Fibroblast of skin of scalp (primary cell): ENCODE measurements at places on chromosomes 16 and 17.

DNA sequence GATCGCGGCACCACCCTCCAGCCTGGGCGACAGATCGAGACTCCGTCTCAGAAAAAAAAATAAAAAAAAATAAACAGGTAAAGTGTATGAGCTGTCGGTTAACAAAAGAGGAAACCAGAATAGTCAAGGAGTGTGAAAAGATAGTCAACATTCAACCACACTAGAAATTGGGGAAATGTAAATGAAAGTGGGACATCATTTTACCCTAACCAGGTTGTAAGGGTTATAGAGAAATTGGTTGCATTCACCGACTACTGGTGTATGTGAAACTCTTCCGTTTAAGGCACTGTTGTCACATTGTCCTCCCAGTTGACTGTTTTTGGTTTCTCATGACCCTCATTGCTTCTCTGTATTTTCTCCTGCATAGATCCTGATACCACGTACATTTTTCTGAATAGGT lies 62.8 kb downstream of the RABEP1 start:
- DNase-seq: no peak

DNA sequence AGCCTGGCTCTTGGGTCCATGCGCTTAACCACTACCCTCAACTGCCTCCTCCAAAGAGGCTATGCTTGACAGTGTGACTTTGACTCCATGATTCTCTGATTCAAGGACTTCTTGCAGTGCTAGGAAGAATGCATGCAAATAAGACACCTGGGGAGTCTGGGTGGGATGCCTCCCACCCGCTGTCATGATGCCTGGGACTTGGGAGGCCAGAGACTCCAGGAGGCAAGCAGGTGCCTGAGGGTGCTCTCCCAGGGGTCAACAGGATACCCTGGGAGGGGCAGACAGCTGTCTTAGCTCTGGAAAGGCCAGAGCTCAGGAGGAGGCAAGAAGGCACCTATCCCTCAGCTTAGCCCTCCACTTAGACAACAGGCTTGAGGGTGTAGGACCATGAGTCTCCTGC lies 38.4 kb downstream of the SRCIN1 start:
- no peak for DNase-seq

DNA sequence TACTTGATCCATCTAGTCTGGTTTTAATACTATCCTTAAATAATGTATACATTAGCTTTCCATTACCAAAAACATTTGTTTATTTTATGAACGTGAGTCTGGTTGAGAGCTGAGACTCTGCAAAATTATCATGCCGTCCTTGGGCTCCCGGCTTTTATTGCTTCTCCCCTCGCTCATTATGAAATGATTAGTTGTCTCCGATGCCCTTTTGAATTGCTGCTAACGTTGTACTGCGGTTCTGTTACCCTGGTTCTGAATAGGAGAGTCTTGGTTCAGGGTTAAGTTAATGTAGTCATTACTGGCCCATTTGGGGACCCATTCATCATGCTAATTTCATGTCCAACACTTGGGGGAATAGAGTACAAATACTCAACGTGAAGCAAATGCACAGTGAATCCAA lies 12.8 kb downstream of the XYLT1 start:
- no peak for DNase-seq

DNA sequence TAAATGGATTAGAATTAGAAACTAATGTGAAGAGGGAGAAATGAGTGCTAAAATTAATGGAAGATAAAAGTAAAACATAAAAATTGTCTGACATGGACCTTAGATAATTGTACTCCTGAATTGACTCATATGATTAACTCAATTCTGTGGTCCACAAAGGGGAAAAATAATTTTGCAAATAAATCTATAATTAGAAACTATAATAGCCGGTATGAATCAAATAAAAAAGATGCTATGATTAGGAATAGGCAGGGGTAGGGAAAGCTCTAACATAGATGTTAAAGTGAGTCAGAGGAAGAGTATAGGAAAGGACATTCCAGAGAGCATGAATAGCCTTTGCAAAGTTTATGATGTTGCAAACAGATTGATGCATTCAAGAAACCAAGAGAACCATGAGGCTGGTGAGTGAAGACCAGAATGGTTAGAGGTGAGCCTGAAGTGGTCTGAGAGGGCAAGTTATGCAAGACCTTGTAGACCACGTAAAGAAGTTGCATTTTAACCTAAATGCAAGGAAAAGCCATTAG lies 262.1 kb upstream of the CA10 start:
- no peak for DNase-seq

GRCh38 chr17:75218131-75218530 lies 12.7 kb downstream of the NUP85 start:
- DNase-seq: no peak

DNA sequence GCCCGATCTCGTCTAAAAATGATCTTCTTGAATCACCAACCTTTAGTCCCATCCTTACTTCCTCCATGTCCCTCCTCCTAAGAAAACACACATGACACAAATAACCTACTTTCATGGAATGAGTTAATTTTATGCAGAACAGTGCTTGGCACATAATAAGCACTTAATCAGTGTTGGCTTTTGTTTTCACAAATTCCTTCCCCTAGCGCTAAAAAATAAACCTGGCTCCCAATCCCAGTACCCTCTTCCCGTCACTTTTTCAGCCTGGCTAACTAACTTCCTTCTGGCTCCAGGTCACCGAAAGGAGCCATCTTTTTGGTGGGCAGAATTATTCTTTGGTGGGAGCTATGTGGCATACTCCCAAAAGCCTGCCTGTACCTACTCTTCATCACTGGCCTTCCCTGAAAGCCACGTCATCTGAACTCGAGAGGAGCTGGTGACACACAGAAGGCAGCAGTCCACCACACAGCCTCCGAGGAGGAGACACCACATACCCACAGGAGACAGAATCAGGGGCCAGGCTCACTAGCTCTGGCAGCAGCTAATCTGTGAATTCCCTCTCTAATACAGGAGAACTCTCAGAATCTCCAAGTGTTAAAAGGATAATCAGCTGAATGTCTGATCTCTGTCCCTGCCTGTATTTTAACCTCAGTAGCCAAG lies 114.5 kb downstream of the SMG6 start:
- DNase-seq: no peak

DNA sequence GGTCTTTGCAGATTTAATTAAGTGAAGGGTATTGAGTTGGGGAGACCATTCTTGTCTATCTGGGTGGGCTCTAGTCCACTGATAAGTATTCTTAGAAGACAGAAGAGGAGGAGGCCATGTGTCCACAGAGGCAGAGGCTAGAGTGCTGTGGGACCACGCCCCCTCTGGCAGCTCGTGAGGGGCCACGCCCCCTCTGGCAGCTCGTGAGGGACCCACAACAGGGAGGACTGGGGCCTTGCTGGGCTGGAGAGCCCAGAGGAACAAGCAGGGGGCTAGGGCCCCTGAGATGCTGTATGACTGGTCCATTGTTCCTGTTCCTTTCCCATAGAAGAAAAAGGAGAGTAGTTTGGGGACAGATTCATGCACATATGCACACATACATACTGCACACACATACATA lies 106.8 kb downstream of the METRNL start:
- no peak for DNase-seq

DNA sequence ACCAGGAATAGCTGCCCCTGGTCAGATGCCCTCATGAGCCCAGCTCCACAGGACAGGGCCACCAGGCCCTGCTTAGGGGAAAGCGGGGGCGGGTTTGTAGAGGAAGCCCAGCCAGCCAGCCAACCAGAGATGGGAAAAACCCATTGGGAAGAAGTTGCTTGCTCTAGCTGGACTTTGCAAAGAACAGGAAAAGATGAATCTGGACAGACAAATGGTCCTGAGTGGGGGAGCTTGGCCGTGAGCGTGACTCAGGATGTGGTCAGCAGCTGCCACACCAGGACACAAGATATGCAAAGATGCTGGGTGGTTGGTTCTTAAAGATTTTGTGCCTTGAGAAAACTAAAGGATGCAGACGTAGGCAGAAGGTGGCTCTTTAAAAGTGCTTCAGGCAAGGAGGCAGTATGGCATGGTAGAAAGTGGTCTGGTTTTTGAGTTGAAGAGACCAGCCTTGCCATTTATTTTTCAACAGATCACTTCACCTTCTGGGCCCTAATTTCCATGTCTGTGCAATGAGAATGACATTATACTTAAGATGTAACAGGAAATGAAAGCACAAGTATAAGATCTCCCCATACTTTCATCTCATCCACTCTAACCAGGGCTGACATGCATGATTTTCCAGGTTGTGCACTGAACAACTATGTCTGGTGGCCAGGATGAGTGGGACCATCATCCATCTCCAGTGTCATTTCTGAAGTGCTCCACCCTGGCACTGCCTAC lies 27.8 kb upstream of the HEATR6 start:
- no peak for DNase-seq

DNA sequence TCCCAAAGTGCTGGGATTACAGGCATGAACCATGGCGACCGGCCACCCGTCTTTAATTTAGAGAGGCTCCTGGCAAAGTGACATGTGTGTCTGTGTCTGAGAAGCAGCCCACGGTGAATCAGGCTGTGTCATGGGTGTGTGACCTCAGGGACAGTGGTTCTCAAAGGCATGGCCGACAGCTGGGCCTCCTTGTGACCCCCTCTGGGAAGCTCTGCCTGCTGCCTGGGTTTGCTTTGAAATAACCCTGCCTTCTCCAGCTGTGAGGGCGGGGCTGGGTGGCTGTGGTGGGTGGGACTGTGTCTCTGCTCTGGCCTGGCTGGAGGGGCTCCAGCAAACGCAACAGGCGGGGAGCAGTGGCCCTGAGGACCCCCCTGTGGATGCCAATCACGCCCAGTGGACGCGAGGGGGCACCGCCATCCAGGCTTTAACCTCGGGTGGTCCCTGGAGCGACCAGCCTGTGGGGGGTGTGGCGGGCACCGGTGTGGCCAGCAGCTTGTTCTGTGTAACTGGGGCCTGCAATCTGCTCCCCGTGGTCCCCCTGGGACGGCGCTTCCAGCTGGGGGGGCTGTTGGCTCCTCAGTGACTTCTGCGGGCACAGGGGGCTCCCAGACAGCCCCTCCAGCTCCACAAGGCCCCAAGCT lies 8.8 kb upstream of the APRT start:
- DNase-seq: no peak

DNA sequence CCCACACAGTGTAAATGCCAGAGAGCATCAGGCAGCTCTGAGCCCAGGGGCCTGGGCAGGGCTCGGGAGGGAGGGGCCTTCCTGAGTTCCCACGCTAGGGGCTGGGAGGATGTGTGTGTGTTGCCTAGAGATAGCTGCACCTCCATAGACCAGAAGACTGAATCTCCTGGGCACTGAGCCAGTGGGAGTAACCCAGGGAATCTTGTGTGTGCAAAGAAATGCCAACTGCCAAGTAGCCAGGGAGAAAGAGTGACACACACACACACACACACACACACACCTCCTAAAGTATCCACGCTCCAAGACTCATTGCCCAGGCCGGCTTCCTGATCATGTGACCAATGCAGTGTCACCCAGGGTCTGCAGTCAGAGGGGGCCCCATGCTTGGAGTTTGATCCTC lies 166.2 kb upstream of the RPL38 start:
- peak; percentile 46 for DNase-seq

- peak; percentile 51 for DNase-seq
These were observed 508.4 kb upstream of the GOT2 start for GRCh38 chr16:59242556-59242955.

- DNase-seq: peak; percentile 44
These were observed 122.4 kb upstream of the NLRP1 start for GRCh38 chr17:5706577-5707210.

GRCh38 chr17:62994931-62995330 lies 28.9 kb downstream of the TANC2 start:
- DNase-seq: no peak

DNA sequence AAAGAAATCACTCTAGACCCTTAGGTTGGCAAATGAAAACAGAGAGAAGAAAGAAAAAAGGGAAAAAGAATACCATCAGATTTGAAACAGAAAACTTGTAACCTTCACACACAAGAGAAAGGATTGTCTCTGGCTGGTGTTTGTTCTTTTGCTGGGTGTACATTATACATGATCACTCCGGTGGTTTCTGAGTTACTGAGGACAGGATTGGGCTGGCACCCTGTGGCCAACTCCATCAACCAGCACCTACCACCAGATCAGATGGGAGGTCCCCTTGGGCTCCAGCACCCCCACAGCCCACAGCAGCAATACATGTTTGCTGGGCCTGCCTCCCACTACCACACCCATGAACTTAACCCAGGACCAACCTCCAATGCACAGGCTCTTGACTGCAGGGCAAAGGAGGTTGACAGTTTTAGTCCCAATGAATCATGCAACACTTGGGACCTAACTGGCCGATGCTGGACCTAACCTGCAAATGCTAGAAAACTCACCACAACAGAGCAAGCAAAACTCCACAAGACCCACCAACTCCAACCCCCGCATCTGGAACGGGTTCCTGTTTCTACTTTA lies 308.3 kb downstream of the SOX9 start:
- DNase-seq: no peak

DNA sequence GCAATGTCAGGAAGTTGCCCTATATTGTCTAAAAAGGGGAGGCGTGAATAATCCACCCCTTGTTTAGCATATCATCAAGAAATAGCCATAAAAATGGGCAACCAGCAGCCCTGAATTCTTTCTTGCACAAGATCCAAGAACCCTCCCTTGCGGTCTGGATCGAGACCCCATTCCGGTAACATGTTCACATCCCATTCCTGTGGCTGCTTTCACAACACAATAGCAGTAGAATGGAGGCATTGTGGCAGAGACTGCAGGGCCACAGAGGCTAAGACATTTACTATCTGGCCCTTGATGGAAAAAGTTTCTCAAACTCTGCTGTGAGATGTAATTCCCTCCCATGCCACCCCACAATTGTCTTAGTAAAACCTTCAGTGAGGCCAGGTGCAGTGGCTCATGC lies 73.2 kb downstream of the RMI2 start:
- DNase-seq: no peak

GRCh38 chr17:34206569-34206968 lies 48.5 kb upstream of the CCL2 start:
- no peak for DNase-seq

DNA sequence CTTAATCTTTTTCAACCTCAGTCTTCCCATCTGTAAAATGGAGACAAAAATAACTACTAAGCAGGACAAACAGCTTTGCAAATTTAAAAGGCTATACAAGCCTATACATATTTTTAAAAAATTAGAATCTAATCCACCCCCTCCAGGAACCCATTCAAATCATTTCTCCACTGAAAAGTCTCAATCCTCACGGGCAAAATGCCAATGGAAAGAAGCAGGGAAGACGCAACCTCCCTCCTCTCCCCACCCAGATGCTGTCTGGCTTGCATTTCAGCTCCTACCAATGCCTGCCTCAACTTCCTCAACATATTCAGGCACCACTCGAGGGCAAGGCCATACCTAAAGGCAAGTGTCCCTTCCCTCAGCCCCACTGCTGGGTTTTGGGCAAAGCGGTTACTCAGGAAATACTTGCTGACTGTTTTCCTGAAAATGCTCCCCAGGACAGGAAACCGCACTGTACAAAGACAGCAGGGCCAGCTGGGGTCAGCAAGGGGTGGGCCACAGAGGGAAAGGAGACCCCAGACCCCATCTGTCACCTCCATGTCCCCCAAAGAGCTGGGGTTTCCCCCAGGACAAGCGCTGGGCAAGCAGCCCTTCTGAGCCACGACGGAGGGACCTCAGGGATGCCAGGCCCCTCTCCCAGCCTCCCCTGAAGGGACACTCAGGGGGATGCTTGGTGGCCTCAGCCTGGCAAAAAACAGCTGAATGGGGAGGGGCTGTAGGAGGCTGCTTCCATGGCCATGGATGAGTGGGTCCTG lies 47.7 kb upstream of the DOC2B start:
- no peak for DNase-seq
